ENCODE measurements at places on chromosomes 4 and X.
A peak's percentile ranks its signal among the peaks of the same experiment; 100 is the strongest.

DNA sequence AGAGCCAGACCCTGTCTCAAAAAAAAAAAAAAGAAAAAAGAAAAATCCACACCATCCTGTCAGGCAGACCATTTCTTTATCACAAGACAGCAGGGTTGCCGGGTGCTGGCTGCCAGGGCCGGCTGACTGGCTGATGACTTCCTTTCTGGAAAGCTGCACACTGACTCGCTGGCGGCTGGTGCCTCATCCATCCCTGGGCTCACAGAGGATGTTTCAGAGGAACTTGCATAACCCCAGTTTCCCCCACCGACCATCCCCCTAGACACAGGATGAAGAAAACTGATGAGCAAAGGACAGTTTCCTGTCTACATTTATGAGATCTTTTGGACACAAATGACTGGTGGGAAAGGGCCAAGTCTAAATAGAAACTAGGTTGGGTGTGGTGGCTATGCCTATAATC is 14.1 kb downstream of the HPSE start:
- DNase-seq: no peak

GRCh38 chrX:15825936-15826335 is 28.7 kb downstream of the AP1S2 start:
- DNase-seq: no peak

DNA sequence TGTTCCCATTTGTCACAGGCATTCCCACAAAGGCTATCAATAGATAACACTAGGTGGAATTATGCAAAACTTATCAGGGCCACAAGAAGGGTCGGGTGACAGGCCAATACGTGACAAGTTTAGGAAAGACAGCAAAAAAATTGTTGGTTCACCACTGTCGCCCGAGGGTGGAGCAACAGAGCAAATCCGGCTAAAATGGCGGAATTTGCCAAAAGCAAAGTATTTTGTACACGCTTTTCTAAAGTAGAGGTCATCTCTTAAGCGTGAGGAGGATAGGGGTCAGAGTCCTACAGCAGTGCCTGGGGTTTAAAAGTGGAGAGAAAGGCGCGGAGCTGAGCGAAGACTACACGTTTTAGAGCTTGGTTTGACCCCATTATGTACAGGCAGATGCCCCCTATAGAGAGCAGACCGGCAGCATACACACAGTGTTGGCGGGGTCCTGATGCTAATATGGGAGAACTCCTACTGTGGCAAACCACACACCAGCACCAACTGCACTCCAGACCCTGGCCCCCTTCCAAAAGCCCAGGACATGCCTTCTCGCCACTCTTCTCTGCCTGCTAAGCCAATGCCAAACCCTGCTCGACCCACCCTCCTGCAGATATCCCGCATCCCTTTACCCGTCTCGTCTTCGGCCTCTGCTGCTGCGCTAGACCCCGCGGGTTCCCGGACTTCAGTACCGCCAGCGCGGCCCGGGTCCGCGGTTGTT is 733 bp downstream of the CCNA2 start:
- no peak for DNase-seq

GRCh38 chrX:13694359-13694758 is 5.4 kb downstream of the RAB9A start:
- no peak for DNase-seq

DNA sequence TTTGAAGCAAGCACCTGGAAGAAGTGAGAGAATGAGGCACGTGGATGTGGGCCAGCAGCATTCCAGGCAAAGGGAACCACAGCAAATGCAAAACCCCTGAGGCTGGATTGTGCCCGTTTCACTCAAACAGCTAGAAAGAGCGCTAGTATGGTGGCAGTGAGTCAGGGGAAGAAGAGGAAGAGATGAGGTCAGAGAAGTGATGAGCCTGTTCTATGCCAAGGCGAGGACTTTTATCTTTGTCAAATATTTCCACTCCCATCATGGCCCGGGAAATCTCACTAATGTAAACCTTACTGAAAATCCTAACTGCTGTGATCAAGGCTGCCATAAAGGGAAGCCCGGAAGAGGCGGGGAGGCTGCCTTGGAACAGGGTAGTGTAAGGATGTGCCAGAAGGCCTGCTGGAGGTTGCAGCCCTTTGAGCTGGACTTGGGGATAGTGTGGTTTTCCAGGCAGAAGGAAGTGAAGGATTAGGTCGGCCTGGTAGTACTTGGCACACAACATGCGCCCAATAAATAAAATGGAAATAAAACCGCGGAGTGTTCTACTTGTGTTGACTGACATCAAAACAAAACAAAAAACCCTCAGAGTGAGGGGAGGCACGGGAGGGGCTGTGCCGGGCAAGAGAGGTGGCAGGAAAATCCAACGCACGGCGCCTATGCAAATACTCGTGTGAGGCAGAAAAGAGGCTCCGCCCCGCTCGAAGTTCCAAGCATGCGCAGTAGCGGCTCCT is 1.2 kb upstream of the CDK16 start:
- no peak for DNase-seq

DNA sequence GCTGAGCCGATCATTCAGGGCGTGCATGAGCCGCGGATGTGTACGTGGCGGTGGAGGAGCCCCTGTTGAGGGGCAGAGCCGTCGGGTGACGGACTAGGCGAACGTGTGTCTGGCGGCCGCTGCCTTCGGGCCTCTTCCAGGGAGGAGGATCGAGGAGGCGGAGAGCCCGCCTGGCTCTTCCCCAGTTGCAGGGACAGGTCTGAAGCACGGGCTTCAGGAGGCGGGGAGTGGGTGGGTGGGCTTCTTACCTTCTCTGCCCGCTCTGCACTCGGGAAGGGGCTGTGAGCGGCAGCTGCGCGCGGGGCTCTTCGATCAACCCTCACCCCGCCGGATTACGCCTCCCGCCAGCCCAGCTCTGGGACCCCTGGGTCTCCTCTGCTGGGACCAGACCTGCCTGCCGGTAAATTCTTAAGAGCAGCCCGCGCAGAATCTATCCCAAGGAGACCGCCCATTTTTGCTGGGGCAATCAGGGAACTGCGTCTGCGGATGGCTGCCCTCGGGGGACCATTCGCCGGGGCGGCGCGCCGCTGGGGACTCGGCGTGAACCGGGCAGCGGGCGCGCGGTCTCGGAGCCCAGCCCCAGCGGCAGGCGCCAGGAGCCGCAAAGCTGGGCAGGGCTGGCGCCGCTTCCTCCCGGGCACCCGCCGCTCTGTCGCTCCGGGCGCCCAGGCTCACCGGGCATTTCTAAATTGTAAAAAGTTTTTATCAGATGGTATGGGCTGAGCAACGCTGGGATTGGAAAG is 4.9 kb downstream of the PLAC8 start:
- peak; percentile 7 for DNase-seq

- DNase-seq: no peak
Observed at GRCh38 chrX:15579778-15580747, 20.7 kb downstream of the ACE2 start.

DNA sequence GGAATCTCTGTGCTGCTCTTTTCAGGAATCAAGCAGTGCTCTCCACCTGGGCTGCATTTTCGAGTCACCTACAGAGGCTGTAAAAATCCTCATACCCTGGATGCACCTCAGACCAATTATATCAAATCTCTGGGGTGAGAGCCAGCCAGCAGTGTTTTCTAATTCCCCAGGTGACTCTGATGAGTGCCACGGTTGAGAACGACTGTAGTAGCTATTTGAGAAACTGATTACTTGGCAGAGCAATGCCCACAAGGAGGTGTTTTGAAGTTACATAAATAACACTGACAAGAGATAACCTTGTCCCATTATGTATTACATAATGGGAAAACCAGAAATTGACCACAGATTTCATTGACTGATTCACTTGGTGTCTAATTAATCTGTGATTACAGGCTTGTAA is 46.8 kb downstream of the CLCN4 start:
- DNase-seq: no peak

- DNase-seq: no peak
Observed at GRCh38 chrX:55598333-55598732, 24.9 kb upstream of the FOXR2 start.

- no peak for DNase-seq
Observed at GRCh38 chr4:84790769-84791565, 175.5 kb downstream of the WDFY3 start.

DNA sequence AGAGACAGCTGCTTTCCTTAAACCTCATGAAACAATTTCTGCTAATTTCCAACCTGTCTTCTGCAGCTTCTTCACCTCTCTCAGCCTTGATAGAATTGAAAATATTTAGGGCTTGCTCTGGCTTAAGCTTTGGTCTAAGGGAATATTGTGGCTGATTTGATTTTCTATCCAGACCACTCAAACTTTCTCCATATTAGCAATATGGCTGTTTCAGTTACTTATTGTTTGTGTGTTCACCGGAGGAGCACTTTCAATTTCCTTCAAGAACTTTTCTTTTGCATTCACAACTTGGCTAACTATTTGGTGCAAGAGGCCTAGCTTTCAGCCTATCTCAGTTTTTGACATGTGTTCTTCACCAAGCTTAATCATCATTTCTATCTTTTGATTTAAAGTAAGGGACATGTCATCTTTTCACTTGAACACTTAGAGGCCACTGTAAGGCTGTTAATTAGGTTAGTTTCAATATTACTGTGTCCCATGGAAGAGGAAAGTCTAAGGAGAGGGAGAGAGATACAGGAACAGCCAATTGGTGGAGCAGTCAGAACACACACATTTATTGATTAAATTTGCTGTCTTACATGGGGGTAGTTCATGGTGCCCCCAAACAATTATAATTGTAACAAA is 213.2 kb downstream of the RASL11B start:
- DNase-seq: no peak

DNA sequence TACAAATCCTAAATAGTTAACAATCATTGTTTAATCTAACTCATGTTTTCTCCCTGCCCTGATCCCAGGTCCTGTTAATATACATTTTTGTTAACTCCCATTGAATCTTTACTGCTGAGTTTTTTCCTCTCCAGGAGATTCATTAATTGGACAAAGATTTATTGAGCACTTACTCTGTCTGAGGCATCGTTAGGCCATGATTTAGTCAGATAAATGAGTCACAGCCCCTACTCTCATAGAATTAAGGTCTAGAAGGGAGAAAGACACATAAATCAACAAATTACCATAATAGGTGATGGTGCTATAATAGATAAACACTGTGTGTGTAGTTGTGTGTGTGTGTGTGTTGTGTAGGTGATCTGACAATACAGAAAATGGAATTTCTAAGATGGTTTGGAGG is 112.5 kb downstream of the MAPK10 start:
- DNase-seq: no peak

DNA sequence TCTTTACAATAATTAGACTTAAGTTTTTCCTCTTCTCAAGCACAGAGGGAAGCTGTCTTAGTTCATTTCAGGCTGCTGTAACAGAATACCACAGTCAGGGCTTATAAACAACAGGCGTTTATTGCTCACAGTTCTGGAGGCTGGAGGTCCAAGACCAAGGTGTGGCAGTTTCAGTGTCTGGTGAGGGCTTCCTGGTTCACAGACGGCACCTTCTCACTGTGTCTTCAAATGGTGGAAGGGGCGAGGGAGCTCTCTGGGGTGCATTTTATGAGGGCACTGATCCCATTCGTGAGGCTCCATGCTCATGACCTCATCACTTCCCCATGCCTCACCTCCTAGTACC is 115.7 kb upstream of the MXRA5 start:
- no peak for DNase-seq

- DNase-seq: no peak
Observed at GRCh38 chr4:108324450-108324849, 155.7 kb upstream of the LEF1 start.

DNA sequence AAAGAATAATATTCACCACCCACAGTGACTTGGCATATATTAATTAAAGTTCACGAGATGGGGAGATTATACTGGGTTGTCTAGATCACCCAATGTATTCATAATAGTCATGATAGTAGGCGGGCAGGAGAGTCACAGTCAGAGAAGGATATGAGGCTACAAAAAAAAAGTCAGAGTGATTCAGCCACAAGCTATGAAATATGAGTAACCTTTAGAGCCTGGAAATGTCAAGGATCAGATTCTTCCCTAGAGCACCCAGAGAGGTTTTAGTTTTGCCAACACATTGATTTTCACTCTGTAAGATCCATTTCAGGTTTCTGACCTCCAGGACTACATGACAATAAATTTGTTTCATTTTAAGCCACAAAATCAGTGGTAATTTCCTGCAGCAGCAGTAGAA is 501.9 kb downstream of the GABRG1 start:
- no peak for DNase-seq

- no peak for DNase-seq
Observed at GRCh38 chr4:121765368-121765705, 373 bp upstream of the SMIM43 start.

- DNase-seq: no peak
Observed at GRCh38 chr4:38641811-38642210, 22.2 kb upstream of the KLF3 start.

DNA sequence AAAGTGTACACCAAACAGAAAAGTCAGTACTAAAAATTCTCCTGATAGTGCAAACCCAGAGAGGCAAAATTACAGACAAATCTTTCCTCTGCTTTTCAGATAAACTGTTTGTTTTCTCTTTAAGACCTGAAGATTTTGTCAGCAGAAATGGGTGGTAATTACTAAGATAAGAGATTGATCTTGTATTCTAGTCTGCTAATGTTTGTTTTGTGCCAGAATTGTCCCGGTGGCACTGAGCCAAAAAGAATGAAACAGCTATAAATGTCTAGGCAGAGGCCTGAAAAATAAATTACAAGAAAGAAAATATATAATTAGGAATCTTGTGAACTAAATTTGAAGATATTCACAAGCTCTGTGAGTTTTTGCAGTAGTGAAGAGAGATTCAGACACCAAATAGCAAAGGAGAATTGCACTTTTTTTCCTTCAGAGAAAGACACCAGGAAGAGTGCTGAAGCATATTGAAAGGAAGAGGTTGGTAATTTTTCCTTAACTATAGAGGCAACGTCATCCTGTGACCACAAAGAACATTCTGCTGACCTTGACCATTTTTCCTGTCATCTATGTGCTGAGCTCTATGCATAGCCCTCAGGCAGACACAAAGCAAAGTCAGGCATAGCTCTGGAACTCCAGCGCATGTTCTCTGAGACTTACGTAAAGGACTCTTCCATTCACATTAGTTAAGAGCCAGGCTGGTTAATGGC is 314.5 kb upstream of the RASGEF1B start:
- no peak for DNase-seq

GRCh38 chr4:177077095-177077971 is 232.3 kb upstream of the NEIL3 start:
- DNase-seq: no peak

- no peak for DNase-seq
Observed at GRCh38 chr4:57132743-57133137, 22.6 kb upstream of the IGFBP7 start.

DNA sequence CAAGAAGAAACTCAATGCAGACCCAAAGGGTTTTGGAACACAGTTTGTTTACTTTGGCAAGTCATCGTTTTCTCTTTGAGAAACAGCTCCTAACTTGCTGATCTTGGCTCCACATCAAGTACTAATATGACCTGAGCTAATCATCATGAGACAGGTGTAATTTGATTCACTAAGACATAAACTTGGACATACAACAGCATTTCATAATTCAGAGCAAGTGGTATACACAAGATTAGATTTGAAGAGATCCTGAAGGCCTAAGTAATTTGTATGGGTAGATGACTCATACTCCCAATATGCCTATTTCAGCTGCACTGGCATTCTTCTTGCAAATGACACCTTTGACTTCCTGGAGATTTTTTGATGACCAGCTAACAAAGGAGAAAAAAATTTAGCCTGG is 1521.7 kb downstream of the RPA4 start:
- no peak for DNase-seq

GRCh38 chr4:76302826-76303438 is 3.6 kb upstream of the STBD1 start:
- no peak for DNase-seq
